Muscle of arm (tissue), 14 donors: ENCODE measurements at places on chromosomes 12 and 14. TPM values are rescaled to one million over a fixed set of nuclear protein-coding genes. Genes with fewer than 3 reads are reported as not detected.

GRCh38 chr12:68620519-68621471, 10.1 kb downstream of the RAP1B start:
- no peak for DNase-seq

- DNase-seq = no peak
Measured at GRCh38 chr14:23243066-23243465, 5.3 kb downstream of the RNF212B start.

Gene IQSEC3
- 1.3 TPM for polyA plus RNA-seq

Gene KLHL33
- 1.9 TPM for polyA plus RNA-seq
